ENCODE measurements at places on chromosomes 13 and 19.

DNA sequence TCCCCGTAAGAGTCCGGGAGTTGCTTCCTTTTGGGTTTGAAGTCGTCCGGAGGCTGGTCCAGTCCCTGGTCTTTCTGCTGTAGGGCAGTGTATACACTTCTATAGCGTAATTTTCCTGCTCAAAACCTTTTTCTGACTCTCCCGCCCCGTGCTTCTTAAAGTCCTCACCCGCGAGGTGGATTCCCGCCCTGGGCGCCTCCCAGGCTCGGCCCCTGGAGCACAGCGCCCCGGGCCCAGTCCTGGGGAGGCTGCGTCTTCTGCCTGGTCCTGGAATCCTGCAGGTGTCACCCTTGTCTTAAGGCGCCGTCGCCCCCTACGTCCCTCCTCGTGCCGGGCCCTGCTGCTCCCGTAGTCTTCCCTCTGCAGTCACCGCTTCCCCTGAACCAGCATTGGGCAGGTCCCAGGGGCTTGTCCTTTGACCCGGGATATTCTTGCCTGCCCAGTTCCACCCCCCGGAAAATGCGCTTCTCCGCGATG lies 34.4 kb upstream of the ZNF808 start:
- no peak for DNase-seq

GRCh38 chr19:44572581-44572900 lies 40.8 kb upstream of the IGSF23 start:
- no peak for DNase-seq

DNA sequence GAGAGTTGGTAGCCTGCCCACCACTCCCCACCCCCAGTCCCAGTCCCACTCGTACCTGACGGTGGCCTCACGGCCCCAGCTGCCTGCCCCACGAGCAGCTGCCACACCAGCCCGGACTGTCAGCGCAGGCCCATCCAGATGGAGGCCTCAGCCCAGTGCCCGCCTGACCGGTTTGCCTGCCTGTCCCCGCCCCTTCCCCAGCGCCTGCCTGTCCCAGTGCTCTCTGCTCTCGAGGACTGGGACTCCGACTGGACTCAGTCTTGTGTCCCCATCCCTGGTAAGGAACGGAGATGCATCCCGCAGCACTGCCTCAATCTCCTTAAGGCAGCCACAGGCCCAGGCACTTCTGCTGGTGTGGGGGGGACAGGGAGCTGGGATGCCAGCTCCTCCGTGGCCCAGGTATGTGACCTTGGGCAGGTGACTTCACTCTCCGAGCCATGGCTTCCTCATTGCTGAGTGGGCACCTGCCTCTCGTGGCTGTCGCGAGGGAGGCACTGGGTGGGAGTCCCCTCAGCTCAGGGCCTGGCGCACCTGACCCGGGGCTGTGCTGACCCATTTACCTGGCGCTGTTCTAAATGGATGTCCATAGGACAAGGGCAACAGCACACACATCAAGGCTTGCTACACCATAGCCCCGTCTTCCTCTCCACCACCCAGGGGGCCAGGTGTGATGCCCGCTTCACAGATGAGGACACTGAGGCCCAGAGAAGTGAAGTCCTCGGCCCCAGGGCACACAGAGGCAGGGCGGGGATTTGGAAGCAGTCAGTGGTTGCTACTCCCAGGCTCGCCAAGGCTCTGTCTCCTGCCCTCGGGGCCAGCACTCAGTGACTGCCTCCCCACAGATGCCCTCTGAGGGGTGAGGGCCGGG lies at the start of gene NKPD1:
Gene NKPD1 (minus strand): TSS at position 113 of the 868 bp plus-strand sequence. CDS start 832 bp downstream, outside the sequence.
- DNase-seq: no peak

- DNase-seq: no peak
Measured at GRCh38 chr19:27654266-27654990, 1558.5 kb downstream of the UQCRFS1 start.

DNA sequence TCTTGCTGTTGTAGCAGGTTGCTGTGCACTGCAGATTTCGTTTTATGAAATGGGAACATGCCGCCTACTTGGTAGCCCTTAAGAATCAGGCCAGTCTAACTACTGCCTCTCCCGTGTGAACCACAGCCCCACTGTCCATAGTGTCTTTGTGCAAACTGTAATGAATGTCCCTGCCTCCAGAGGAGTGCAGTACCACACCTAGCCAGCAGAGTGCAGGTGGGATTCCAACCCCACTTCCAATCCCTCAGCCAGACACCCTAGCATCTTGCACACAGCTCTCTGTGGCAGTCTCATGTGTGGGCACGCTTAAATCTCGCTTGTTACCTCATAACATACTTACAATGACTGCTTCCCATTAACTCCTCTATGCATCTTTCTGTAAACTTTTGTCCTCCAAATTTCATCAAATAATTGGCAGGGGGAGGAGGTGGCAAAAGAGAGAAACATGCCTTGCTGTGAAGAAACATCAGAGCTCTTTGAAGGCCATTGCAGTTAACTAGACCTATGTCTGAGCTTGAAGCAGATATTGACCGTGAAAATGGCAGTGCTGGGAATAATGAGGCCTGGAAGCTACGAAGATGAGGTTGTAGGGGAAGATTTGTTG lies 47.2 kb downstream of the ZAR1L start:
- peak; percentile 8 for DNase-seq

GRCh38 chr19:29576761-29577648 lies 29.1 kb upstream of the POP4 start:
- no peak for DNase-seq

GRCh38 chr13:114148521-114148855 lies 16.1 kb upstream of the RASA3 start:
- peak; percentile 65 for DNase-seq
